ENCODE measurements at places on chromosomes 1 and 21.

- no peak for DNase-seq
These were observed 42.3 kb downstream of the DUSP10 start for GRCh38 chr1:221699577-221699976.

DNA sequence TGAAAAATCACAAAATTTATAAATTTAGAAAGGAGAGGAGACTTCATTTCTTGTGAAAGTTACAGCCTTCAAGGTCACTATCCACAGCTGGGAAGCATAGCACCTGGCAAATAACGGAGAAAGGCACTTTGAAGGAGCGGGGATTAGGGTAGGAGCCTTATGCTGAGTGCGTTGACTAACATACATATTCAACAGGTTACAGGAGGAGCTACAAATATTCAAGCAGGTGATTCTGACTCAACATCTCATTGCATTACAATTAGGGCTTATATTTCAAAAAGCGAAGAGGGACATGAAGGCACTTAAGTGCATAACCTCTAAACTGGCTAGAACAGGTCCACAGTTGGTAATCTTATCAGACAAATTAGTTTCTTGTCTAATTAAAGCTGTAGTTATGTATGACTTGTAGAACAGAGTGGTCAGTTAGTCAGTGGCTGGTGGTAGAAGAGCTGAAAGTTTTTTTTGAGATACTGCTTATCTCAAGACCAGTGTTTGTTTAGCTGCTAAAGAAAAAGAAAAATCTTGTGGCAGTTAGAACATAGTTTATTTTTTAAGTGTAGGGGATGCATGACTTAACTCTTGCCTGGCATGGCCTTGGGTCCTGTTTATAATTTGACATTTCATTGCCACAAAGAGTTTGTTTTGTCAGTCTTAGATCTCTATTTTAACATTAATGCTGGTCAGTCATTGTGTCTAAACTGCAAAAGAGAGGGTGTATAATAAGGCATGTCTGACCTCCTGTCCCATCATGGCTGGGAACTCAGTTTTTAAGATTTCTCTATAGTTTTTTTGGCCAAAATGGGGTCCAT is 311.5 kb downstream of the DUSP10 start:
- no peak for DNase-seq

GRCh38 chr1:228037401-228038386 is 30.9 kb downstream of the WNT3A start:
- DNase-seq, result no peak

DNA sequence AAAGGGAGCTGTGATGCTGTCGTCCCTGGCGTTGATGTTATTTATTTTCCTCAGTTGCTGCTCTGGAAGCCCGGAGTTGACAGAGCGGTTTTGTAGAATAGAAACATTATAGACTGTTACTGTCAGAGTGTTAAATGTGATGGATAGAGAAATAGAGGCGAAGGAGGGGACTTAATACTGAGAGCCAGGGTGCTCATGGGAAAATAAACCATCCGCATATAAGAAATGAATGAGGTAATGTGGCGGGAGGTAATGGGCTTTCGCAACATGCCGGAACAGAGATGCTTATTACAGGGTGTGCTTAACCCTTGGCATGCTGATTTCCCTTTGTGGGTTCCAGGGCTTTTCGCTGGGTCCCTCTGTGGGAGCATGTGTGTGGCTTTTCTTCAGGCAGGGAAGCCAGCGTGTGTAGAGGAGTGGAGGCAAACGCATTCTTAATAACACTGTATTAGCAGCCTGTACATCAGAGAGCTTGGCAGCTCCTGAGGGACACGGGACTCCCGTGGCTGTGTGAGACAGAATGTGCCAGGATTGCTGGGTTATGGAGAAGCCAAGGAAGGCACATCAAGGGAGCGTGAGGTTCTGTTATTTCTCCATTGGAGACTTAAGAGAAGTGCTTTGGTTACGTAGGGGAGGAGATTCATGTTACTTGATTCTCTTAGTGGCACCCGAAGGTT is 141.0 kb downstream of the PBX1 start:
- no peak for DNase-seq

GRCh38 chr21:36613059-36613458 is 85.9 kb upstream of the SIM2 start:
- no peak for DNase-seq

DNA sequence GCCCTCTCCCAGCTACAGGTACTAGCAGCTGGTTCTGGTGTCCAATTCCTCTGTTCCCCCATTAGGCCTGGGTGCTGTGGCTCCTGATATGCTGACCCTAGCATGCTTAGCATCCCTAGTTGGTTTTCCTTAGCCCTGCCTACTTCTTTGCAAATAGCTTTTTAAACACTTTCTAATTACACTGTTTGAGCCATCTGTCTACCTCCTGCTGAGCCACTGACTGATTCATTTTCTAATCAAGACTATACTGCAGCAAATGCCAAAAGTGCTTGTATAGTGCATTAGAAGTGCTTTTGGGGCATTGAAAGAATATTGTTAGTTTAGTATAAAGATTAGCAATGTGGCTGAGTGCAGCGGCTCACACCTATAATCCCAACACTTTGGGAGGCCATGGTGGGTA is 36.3 kb downstream of the ERICH3 start:
- no peak for DNase-seq

DNA sequence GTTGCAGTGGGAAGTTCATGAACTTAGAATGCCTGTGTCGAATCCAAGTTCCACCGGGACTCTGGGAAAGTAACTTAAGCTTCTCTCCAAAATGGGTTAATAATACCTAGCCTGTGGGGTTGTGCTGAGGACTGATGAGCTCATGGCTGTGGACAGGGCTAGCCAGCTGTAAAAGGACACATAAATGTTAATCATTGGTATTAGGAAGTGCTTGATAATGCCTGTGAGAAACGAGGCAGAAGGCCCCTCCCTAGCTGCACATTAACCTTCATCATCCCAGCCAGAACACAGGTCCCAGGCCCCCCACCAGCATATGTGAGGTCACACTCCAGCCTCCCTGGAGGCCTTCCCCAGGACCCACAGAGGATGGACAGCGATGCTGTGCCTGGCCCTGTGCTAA is 789 bp upstream of the GJB4 start:
- DNase-seq, result no peak

- DNase-seq, result no peak
These were observed 34.8 kb downstream of the CASZ1 start for GRCh38 chr1:10761503-10762152.

GRCh38 chr21:33113131-33113530 is 43.2 kb downstream of the OLIG1 start:
- no peak for DNase-seq

DNA sequence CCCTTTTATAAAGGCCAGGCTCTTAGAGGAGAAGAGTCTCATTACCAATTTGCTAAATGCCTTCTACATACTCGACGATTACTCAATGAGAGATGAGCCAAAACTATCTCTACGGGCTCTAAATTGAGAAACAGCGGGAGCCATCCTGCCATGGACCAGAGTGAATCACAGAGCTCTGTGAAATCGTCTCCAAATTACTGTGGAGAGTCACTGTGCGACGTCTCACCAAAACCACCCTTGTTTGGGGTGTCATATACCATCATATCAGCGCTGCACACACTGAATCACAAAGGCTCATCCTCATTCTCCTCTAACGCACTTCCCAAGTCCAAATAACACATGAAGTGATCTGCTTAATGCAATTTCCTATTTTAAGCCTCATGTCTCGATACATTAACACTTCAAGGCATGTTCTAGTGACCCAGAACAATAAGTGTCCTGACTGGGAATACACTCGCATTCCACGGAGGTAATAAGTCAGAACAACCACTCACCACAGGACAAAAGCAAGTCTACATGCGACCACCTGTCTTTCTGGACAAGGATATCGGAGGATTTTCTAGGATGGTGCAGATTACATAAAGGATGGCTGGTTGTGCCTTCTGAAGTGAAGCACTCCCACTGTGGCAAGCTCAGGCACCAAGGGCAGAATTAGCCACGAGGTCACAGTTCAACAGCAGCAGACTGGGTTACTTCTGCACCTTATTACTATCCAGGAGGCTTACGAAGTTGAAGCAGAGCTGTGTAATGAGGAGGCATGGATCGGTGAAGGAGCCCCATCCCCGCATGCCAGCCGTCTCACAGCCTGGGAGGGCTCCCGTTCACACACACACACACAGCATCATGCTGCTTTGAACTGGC is 44.3 kb downstream of the NID1 start:
- DNase-seq, result no peak

DNA sequence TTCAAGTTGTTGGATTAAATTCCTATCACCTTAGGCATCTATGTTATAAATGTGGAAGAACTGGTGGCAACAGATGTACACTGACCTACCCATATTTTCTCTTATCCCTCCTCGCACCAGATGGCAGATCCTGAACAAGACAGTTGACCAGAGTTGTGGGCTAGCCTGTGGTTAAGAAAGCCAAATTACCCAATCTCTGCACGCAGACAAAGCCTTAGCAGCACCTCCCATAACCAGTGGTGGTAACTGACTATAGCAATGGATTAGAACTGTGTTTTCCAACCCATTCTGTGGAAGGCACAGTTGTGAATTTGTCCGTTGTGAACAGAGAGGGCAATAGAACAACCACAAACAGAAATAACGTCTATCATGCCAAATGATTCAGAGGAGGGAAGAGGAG is 20.6 kb downstream of the ABCB10 start:
- DNase-seq, result no peak

DNA sequence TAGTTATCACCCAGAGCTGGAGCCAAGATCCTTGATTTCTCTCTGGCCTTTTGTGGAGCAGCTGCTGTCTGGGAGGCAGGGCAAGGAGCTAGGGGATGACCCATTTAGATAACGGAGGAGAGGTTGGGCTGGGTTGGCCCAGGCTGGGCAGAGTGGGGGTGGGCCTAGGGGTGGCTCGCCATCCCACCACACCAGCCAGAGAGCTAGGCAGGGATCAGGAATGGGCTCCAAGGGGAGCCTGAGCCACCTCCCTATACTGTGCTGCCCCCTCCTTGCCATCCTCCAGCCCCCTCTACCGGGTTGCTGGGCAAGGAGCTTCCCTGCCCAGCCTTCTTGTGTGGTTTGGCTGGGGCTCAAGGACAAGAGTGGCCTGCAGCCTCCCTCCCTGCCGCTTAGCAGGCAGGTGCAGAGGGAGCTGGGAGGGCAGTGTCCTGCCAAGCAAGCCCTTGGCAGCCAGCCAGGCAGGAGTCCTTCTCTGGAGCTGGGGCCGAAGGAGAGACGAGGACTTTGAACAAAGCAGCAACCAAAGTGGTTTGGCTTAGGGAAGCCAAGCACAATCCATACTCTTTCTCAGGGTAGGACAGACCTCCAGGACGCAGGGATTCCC is 4.1 kb downstream of the NUAK2 start:
- DNase-seq, result peak; percentile 51

GRCh38 chr1:42753070-42753469 is 13.0 kb upstream of the CLDN19 start:
- no peak for DNase-seq

- no peak for DNase-seq
These were observed 419.4 kb upstream of the VAMP3 start for GRCh38 chr1:7351649-7352048.

- DNase-seq, result peak; percentile 6
These were observed 193.3 kb upstream of the SNX7 start for GRCh38 chr1:98468111-98468717.

- no peak for DNase-seq
These were observed 735 bp upstream of the BRINP3 start for GRCh38 chr1:190478149-190479049.

GRCh38 chr1:21837476-21837875 is 25.4 kb downstream of the LDLRAD2 start:
- DNase-seq, result no peak

DNA sequence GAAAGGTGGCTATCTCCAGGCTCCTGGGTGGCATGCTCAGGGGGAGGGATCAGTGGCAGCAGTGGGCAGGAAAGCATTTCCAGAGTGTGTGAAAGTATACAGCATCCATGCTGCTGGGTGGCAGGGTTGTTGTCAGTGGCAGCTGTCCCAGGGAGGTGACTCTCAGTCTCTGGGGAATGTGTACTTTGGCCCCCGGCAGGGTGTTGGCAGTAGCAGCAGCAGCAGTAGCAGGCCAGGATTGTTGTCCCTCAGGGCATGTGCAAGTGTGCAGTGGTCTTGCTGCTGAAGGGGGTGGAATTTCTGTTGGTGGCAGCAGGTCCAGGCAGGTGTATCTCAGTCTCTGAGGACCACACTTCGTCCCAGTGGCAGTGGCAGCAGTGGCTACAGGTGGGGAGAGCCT is 71.7 kb upstream of the GUCA2B start:
- no peak for DNase-seq

DNA sequence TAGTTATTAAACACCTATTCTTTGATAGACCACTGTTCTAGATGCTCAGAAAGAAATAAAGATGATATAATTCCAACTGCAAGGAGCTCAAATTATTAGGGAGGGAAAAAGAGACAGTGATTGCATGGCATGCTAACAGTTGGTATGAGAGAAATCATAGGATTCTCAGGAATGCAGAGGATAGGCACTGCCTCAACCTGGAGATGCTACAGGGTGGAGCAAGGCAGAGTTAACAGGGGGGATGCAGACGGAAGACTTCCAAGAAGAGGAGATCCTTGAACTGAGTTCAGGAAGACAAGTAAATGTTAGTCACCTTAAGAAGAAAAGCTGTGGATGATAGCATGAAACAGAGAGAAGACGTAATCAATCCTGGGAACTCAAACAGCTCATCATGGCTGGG is 123.7 kb downstream of the DAB1 start:
- DNase-seq, result no peak

DNA sequence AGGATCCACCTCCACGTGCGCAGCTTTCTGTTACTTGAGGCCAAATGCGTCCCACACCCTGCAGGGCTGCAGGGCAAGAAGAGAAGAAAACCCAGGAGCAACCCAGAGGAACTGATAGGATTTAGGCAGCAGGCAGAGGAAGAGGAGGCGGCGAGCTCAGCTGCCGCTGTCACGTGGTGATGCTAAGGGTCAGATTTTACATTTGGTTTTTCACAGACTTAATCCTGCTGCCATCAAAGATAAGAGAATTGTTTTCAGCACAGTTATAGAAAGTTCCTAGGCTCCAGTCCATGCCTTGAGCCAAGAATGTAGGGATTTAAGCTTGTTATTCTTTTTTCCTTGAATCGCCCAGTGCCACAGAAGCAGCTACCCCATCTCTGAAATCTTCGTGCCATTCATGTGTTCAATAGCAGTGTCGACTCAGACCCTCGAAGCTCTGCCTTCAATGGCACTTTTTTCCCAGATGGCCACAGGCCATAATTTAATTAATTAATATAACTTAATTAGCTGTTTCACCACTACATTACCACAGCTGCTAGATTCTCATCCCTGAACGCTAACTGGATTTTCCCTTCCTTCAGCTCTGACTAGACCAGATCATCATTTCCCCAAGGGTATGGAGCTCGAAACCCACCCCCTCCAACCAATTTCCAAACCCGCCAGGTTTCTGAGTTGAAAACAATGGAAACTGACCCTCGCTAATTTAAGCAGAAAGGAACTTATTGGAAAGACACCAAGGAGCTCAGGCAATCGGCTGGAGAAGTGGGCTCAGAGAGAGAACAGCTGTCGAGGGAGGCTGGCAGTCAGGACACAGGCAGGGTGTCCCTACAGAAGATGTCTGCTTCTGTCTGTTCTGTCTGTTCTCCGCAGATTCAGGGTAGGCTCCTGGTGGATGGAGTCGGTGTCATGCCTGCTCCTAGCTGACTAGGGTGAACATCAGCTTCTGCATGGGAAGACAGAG is 36.2 kb downstream of the LDLRAP1 start:
- no peak for DNase-seq

GRCh38 chr1:24503059-24503751 is 569 bp downstream of the RCAN3 start:
- DNase-seq, result no peak
